Chondrocyte (in vitro differentiated cells): ENCODE measurements at places on chromosomes 5 and 9. TPM values are rescaled to one million over a fixed set of nuclear protein-coding genes. Genes with fewer than 3 reads are reported as not detected.

CATSPER3 gene
- total RNA-seq = 0.17 to 0.64 TPM (median 0.39 TPM) in 3 replicates

GRCh38 chr5:146993876-146994530, 115.4 kb upstream of the PPP2R2B start:
- no peak for DNase-seq
- H3K4me1 ChIP-seq = no peaks in the 10 kb centered on the region
- H3K36me3 ChIP-seq = no peaks in the 10 kb centered on the region
- peaks cover 5% of the 10 kb centered on the region for H3K27me3 ChIP-seq
- H3K27ac ChIP-seq = no peak overlapping the region

DNA sequence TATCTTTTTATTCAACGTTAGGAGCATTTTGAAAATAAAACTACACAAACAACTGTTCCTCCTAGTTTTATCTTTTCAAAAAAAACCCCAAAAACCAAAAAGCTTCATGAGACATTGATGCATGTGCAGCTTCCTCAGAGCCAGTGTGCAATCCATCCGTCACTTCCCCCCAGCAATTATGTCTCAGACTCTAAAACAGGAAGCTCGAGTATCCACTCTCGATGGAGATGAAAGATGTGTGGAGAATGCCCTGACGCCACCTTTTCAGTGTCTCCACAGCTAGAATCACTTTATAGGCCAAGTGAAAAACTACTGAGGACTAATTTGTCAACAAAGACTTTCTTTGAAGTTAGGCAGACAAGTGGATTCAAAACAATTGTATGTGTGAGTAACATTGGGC, 408.9 kb upstream of the SMARCA2 start:
- no peak for DNase-seq
- H3K27me3 ChIP-seq = peaks cover 2% of the 10 kb centered on the region
- H3K4me3 ChIP-seq = no peak overlapping the region
- no peaks in the 10 kb centered on the region for H3K36me3 ChIP-seq

DNA sequence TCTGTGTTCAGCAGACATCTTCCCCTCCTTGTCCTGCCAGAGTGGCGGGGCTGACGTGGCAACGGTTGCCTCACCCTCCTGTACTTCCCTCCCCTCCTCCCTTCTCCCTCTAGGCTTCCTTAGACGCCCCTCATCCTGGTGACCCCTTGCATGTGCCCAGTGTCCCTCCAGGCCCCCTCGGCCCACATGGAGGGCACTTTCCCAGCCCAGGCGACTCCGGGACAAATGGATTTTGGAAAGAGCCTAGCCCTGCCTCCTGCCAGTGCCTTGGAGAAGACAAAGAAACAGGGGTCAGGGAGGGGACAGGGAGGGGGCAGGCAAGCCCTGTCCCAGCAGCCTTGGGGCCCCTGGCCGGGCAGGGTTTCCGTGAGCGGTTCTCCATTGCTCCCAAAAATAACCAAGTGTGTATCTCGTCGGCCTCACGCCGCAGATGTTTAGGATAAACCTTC, 38.3 kb upstream of the NEURL1B start:
- H3K36me3 ChIP-seq = no peaks in the 10 kb centered on the region
- DNase-seq = no peak

KIF4B gene
- total RNA-seq = 0.07 TPM in 1 of 3 replicates, not detected in the others

CD74 gene
- not detected in 3 replicates for total RNA-seq

GRCh38 chr5:1522601-1523479, 920 bp downstream of the LPCAT1 start:
- peaks cover 4% of the 10 kb centered on the region for H3K27me3 ChIP-seq
- peaks cover 15% of the 10 kb centered on the region for H3K4me1 ChIP-seq
- peak overlapping the region; percentile 80 for H3K4me3 ChIP-seq
- H3K27ac ChIP-seq = peak overlapping the region; percentile 6

SPINK4 gene
- not detected in 3 replicates for total RNA-seq

- no peaks in the 10 kb centered on the region for H3K36me3 ChIP-seq
- no peak overlapping the region for H3K27ac ChIP-seq
- H3K4me3 ChIP-seq = no peak overlapping the region
- H3K4me1 ChIP-seq = peaks cover 20% of the 10 kb centered on the region
- no peak for DNase-seq
- H3K27me3 ChIP-seq = peaks cover 53% of the 10 kb centered on the region
Measured at GRCh38 chr5:96427824-96428223, 5.2 kb downstream of the PCSK1 start.

- H3K4me1 ChIP-seq = peaks cover 23% of the 10 kb centered on the region
- DNase-seq = no peak
- H3K27ac ChIP-seq = no peak overlapping the region
- H3K27me3 ChIP-seq = peaks cover 4% of the 10 kb centered on the region
Measured at GRCh38 chr5:55022450-55022849, 1.6 kb upstream of the GZMK start.

DNA sequence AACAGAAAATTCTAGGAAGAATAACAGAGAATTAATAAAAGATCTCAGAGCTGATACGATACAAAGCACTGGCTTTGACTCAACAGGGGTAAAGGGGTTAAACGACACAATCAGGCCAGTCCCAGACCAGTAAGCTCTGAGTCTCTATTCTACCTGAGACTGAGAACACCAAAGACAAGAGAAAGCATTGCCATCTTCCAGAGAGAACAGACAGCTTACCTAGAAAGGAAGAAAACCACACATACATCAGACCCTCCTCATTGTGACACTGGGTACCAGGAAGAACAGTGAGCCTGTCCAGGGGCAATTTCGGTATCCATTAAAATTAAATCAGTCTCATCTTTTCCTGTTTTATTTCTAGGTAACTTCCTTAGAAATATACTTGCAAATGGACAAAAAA, 41.1 kb downstream of the MRPL36 start:
- no peaks in the 10 kb centered on the region for H3K36me3 ChIP-seq
- DNase-seq = no peak
- H3K4me3 ChIP-seq = no peak overlapping the region
- no peak overlapping the region for H3K27ac ChIP-seq
- no peaks in the 10 kb centered on the region for H3K4me1 ChIP-seq

S100Z gene
- not detected in 3 replicates for total RNA-seq

GRCh38 chr5:97508864-97509263, 325.8 kb upstream of the RIOK2 start:
- H3K27ac ChIP-seq = no peak overlapping the region
- no peaks in the 10 kb centered on the region for H3K4me1 ChIP-seq
- H3K4me3 ChIP-seq = no peak overlapping the region
- DNase-seq = no peak

GRCh38 chr5:115557667-115558387, 13.3 kb upstream of the FEM1C start:
- DNase-seq = no peak
- no peaks in the 10 kb centered on the region for H3K27me3 ChIP-seq
- peaks cover 14% of the 10 kb centered on the region for H3K4me1 ChIP-seq
- H3K36me3 ChIP-seq = no peaks in the 10 kb centered on the region
- H3K27ac ChIP-seq = peak overlapping the region; percentile 53
- no peak overlapping the region for H3K4me3 ChIP-seq

PDE6A gene
- total RNA-seq = 0.07 to 0.12 TPM (median 0.08 TPM) in 3 replicates

DNA sequence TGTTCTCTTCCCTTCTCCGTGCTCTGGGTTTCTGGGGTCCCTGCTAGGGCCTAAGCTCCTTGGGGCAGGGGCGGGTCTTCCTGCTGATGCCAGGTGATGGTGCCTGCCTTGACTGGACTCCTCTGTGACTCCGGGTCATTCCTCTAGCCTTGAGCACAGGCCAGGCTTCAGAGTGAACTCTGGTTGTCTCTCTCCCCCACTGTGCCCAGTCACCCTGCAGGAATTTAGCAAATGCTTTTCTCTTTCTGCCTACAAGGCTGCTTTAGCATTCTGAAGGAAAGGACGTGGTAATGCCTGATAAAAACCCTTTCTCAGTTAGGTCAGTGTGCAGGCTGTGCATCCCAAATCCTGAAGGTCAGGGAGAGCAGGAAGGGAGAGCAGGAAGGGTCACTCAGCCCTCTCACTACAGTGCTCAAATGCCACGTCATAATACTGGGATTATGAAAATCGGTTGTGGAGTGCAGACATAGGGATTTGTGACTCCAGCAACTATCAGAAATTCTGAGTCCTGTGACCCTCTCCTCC, 2.7 kb downstream of the CXCL14 start:
- no peak overlapping the region for H3K4me3 ChIP-seq
- H3K36me3 ChIP-seq = no peaks in the 10 kb centered on the region
- no peak for DNase-seq
- peaks cover 10% of the 10 kb centered on the region for H3K4me1 ChIP-seq

DNA sequence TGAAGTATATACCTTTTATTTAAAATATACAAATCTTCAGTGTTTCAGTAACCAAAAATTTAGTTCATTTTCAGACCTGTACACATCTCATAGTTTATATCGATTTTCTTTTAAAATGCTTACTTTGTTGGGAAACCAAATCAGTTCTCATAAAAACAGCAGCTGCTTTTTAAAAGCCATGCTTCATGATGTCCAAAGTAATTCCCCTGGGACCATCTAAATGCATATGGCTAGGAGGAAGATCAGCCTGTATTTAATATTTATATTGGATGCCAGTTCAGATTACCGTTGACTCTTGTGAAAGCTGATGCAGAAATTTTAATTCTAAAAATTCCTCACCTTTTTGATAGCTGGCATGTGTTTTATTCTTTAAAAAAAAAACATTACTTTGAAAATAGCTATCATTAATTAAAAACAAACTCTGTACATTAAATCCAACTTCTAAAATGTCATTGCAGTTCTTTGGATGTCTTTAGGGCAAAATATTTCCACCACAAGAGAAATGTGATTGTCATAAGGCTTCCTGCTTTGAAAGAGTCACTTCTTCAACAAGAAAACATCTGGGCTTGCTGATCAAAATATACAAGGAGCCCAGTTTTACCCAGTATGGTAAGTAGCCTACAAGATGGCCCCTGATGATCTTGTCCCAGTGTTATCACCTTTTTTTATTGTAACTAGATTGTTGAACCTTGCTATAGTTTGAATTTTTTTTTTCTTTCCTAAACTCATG, 1242.9 kb upstream of the CDH6 start:
- no peak overlapping the region for H3K27ac ChIP-seq
- no peak for DNase-seq
- peaks cover 20% of the 10 kb centered on the region for H3K27me3 ChIP-seq
- H3K4me1 ChIP-seq = no peaks in the 10 kb centered on the region
- H3K4me3 ChIP-seq = no peak overlapping the region

TRPM3 gene
- not detected in 3 replicates for total RNA-seq

- no peaks in the 10 kb centered on the region for H3K27me3 ChIP-seq
- H3K4me3 ChIP-seq = no peak overlapping the region
- no peak for DNase-seq
- H3K27ac ChIP-seq = no peak overlapping the region
- H3K36me3 ChIP-seq = peaks cover 21% of the 10 kb centered on the region
Measured at GRCh38 chr5:180040287-180041214, 31.0 kb downstream of the RNF130 start.

MORN5 gene
- not detected in 3 replicates for total RNA-seq

DNA sequence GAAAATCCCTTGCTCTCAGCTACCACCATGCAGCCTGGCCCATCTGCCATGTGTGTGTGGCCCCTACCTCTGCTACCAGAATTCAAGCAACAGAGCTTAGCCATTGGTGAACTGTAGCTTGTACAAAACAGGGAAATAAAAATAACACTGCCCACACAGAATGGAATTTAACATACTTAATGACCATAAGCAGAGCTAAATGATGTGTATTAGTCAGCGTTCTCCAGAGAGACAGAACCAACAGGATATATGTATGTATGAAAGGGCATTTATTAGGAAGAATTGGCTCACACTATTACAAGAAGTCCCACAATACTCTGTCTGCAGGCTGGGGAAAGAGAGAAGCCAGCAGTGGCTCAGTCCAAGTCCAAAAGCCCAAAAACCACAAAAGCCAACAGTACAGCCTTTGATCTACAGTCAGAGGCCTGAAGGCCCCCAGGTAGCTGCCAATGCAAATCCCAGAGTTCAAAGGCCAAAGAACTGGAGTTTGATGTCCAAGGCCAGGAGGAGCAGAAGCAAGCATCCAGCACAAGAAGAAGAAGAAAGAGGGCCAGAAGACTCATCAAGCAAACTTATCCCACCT, 318.8 kb downstream of the DNAH5 start:
- H3K4me1 ChIP-seq = no peaks in the 10 kb centered on the region
- H3K27ac ChIP-seq = no peak overlapping the region
- no peak overlapping the region for H3K4me3 ChIP-seq

GRCh38 chr9:130634191-130634768, 30.1 kb upstream of the PRDM12 start:
- no peaks in the 10 kb centered on the region for H3K4me1 ChIP-seq
- DNase-seq = no peak
- H3K27me3 ChIP-seq = no peaks in the 10 kb centered on the region
- H3K4me3 ChIP-seq = no peak overlapping the region
- H3K27ac ChIP-seq = no peak overlapping the region

DNA sequence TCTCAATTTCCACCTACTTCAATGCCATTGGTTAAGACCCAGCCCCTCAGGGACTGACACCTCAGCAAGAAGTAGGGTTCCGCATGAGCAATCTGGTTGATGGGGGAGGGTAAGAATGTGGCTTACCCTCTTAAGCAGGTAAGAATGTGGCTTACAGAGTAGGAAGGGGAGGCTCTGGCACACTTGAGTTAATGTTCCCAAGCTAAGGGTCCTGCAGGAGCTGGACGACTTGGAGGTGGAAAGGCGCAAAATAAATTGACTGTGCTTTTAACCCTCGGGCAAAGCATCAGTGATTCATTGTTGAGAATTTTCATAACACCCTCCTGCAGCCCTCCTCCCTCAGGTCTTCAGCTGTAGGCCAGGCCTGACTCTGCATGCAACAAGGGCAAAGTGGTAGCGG, 24.9 kb upstream of the ADRA1B start:
- no peak overlapping the region for H3K4me3 ChIP-seq
- H3K27ac ChIP-seq = no peak overlapping the region
- H3K36me3 ChIP-seq = no peaks in the 10 kb centered on the region
- H3K27me3 ChIP-seq = peaks cover 4% of the 10 kb centered on the region
- peaks cover 5% of the 10 kb centered on the region for H3K4me1 ChIP-seq
- DNase-seq = no peak

GRCh38 chr9:136327304-136327974, at the start of gene GPSM1:
Gene GPSM1 (plus strand): TSS chr9:136327539. CDS start chr9:136327696, 157 bp downstream.
- peak within 1 kb of the TSS; percentile 83 for H3K4me3 ChIP-seq
- H3K4me1 ChIP-seq = peaks cover 27% of the 10 kb centered on the region
- no peaks in the 10 kb centered on the region for H3K36me3 ChIP-seq
- H3K27me3 ChIP-seq = peaks cover under 1% of the 10 kb centered on the region
- peak within 1 kb of the TSS; percentile 90 for H3K27ac ChIP-seq
- DNase-seq = no peak
